ENCODE measurements at places on chromosomes 4 and X.

- no peak for DNase-seq
Measured at GRCh38 chrX:26908218-26908617, 554.9 kb downstream of the PPP4R3C start.

- DNase-seq = no peak
Measured at GRCh38 chrX:125641405-125641804, 321.7 kb downstream of the TEX13C start.

GRCh38 chrX:104392350-104392749 lies 137.6 kb upstream of the ESX1 start:
- no peak for DNase-seq

- DNase-seq = peak; percentile 20
Measured at GRCh38 chrX:17788439-17788838, 51.1 kb downstream of the SCML1 start.

- no peak for DNase-seq
Measured at GRCh38 chr4:10106421-10107039, 10.1 kb downstream of the WDR1 start.

- no peak for DNase-seq
Measured at GRCh38 chrX:63782515-63782914, 2.5 kb downstream of the ARHGEF9 start.

GRCh38 chr4:10072420-10073017 lies 44.1 kb downstream of the WDR1 start:
- no peak for DNase-seq

DNA sequence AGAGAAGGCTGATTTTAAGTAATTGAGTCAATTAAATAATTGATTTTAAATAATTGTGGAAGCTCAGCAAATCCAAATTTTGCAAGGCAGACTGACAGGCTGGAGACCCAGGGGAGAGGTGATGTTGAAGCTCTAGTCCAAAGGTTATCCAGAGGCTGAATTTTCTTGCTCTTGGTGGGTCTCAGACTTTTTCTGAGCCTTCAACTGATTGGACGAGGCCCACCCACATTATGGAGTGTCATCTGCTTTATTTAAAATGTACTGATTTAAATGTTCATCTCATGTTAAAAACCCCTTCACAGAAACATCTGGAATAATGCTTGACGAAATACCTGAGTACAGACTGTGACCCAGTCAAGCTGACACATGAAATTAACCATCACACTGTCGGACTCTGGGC lies 11.7 kb upstream of the CYTL1 start:
- DNase-seq = no peak

- DNase-seq = no peak
Measured at GRCh38 chrX:69077895-69078455, 87.3 kb downstream of the PJA1 start.

- no peak for DNase-seq
Measured at GRCh38 chr4:175705407-175705806, 106.7 kb downstream of the GPM6A start.

DNA sequence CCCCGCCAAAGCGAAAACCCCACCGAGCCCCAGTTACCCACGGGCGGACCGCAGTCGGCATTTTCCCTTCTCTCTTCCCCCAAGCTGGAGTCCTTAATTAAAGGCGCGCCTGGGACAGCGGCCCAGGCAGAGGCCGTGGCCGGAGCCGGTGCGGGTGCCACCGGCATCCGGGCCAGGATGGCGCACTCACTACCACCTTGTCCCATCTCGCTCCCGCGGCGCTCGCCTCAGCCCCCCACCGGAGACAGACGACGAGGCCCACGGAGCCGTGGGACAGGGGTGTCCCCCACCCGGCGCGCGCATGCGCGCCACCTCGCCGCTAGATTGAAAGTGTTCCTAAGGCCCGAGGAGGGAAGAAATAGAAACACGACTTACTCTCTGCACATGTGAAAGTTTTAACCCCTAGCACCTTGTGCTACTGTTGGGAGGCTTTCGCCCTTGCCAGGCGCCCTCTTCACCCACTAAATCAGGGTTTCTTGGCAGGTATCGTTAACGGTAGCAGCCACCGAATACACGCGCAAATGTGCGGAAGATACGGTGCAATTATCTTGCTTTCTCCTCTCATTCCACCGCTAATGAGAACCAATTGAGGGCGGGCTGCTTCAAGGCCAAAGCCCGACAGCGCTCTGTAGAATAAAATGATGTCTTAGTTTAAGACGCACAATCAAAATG lies 64.3 kb upstream of the CCDC160 start:
- DNase-seq = no peak

DNA sequence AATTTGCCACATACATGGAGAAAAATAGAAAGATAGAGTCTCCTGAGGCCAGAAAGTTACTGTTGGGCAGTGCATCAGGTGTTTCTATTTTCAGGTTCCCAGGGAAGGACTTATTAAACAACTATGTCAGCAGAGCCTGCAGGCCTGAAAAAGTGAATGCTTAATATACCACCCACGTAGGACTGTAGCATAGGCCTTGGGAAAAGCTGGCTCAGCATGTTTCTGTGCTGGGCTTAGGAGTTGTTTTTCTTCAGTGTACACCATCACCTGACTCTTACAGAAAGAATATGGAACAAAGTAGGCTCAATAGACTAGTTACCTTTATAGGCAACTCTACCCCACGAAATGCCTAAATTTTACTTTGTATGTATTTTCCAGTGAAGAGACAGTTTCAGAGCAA lies 1385.9 kb downstream of the FAM133A start:
- no peak for DNase-seq

DNA sequence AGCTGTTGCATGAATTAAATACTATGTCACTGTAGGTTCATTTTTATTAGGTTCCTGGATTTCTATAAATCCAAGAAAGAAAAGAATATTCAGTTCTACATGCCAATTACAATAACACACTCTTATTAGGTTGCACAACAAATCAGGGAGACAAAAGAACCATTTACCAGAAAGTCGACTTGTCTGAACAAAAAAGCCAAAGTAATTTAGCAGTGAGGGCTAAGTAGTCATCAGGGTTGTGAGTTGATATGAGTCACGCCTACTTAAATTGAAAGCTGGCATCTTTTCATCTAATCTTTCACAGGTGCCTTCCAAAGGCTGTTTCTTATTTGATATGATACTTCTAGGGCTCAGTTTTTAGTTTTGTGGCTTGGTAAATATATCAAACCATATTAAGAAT lies 25.4 kb upstream of the GNRHR start:
- DNase-seq = no peak

- DNase-seq = no peak
Measured at GRCh38 chr4:126851391-126851790, 781.4 kb upstream of the INTU start.

DNA sequence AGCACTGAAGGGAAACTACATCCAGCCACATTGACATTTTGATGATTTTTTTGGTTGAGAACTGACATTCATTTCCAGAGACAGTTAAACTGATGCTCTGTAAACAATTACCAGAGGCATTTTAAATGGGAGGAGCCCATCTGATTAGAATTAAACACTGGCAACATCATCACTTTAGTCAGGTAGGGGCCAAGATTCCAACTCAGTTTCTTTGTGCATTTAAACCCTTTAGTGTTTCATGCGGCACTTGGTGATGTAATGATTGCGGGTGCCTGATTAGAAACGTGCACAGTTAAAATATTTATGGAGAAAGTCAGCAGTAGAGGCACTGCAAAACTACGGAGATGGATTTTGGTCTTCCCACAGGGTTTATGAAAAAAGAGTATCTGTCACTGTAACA lies 16.1 kb downstream of the TNIP3 start:
- DNase-seq = no peak

- no peak for DNase-seq
Measured at GRCh38 chrX:24877854-24878650, 137.7 kb downstream of the ARX start.

DNA sequence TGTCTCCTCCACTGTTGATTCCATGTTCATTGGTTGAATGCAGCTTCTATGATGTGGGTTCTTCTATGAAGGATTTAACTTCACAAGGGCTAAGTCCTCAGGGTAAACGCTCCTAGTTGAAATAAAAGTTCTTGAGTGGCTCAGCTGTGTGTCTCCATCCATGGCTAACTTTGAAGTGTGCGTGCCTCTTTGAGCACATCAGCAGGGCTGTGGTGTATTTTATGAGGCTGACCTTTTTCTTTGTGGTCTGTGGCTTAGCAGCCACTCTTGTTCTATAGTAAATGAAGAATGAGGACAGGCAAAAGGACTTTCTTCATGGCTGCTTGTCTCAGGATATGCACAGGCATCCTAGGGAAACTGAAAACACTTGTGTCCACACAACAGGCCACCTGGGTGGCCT lies 88.5 kb downstream of the KIT start:
- no peak for DNase-seq

GRCh38 chrX:18468599-18468998 lies 43.2 kb downstream of the CDKL5 start:
- DNase-seq = no peak

DNA sequence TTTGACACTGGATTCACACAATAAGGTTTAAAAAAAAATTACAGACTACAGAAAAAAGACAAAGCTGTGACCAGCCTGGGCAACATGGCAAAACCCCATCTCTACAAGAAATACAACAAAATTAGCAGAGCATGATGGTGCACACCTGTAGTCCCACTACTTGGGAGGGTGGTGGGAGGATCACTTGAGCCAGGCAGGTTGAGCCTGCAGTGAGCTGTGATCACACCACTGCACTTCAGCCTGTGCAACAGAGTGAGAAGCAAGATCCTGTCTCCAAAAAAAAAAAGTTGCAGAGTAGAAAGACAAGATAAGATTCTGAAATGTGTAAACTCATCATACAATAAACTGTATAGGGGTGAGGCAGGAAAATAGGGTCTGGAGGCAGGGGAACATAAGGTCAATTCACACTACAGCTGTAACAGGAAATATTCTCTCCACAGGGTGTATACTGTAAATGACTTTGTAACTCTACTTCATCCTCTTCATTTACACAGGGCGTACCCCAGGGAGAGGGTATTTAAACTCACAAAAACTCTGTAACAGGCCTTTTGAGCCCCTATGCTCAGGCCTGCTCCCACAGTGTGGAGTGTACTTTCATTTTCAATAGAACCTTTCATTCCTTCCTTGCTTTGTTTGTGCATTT lies 112.6 kb upstream of the MAPK10 start:
- no peak for DNase-seq

DNA sequence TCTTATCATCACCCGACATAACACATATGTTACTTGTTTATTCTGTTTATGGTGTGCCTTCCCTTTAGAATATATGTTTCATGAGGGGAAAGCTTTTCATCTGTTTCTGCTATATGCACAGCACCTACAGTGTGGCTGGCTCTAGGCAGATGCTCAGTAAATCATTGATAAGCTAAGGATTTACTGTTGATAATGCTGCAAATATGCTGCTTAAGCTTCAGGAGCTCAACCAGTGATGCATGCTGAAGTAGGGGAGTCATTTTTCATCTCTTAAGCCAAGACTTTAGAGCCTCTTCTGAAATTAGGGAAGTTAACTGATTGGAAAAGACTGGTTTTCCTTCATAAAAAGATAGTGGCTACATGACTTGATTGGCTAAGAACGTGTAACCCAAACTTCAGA lies 16.4 kb downstream of the FAT4 start:
- no peak for DNase-seq

DNA sequence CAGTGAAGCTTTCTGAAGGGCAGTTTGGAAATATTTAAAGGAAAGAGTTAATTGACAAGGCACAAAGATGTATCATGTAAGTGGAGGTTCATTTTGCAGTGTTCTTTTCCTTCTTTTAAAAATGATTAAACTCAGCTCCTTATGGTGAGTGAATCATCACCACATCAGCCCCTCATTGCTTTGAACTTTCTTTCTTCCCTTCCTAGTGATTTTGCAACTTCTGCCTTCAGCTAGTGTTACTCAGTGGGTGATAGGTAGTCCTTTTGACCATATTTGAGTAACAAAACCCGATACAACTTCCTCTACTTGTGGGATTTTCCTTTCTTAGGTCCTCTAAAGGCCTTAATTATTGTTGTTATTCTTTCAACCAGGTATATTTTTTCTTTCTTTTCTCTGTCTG lies 8.2 kb downstream of the ZCCHC4 start:
- no peak for DNase-seq

DNA sequence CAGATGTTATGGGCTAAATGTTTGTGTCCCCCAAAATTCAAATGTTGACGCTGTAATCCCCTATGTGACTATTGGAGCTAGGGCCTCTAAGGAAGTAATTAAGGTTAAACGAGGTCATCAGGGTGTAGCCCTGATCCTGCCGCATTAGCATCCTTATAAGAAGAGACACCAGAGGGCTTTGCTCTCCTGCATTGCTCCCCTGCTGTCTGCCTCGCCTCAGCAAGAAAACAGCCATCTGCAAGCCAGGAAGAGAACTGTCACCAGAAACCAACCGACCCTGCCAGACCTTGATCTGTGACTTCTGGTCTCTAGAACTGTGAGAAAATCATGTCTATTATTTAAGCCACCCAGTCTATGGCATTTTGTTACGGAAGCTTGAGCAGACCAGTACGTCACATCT lies 331.9 kb downstream of the DCTD start:
- no peak for DNase-seq

- DNase-seq = no peak
Measured at GRCh38 chr4:89259301-89260028, 48.1 kb downstream of the GPRIN3 start.

GRCh38 chrX:129925305-129926092 lies 19.5 kb downstream of the UTP14A start:
- DNase-seq = no peak

DNA sequence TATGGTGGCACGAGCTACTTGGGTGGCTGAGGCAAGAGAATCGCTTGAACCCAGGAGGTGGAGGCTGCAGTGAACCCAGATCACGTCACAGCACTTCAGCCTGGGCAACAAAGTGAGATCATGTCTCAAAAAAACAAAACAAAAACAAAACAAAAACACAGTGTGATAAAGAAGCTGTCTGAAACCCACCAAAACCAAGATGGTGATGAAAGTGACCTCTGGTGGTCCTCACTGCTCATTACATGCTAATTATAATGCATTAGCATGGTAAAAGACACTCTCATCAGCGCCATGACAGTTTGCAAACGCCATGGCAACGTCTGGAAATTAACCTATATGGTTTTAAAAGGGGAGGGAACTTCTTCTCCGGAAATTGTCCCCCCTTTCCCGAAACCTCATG lies 29.4 kb upstream of the OPHN1 start:
- peak; percentile 16 for DNase-seq

GRCh38 chr4:79578606-79579005 lies 170.6 kb upstream of the GK2 start:
- DNase-seq = no peak

DNA sequence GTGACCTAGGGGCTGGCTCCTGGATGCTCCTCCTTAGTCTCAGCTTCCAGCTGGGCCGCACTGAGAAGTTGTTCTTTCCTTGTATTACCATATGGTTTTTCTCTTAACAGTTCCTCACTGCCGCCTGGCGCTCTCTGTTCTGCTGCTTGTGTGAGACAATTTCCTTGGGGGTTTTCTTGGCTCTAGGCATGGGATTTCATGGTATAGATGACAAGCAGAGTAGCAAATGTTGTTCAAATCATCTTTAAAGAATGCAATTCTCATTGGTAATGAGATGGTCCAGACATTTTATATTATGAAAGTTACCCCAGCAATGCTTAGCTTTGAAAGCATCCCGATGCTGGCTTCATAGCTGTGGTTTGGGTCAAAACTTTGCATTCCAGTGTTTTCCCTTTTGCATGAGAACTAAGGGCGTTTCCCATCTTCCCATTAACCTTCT lies 37.6 kb downstream of the SEPTIN11 start:
- DNase-seq = no peak

- no peak for DNase-seq
Measured at GRCh38 chr4:3059943-3060342, 14.4 kb downstream of the HTT-AS start.

Data from DMS 273 treated with DMSO at 0.1 percent for 48 hours (cell line).